SK-N-DZ (cell line): ENCODE measurements at places on chromosomes 4 and X.

GRCh38 chr4:4627111-4627510, 85.3 kb upstream of the STX18 start:
- no peak for DNase-seq

DNA sequence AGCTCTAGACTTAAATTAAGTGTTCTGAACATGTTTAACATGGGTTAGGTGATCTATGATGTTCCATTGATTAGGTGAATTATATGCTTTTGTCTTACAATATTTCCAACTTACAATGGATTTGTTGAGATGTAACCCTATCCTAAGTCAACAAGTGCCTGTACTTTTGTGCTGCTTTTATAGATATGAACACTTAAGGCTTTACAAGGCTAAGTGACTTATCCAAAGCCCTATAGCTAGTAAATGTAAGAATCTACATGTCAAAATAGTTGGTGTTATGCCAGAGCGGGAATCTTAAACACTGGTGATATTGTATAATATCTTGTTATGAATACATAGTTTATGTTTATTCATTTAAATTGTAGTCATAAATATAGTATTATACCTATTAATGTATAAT, 1629.1 kb upstream of the IGFBP7 start:
- DNase-seq, result no peak

GRCh38 chrX:72366701-72367454, 61.2 kb upstream of the CITED1 start:
- no peak for DNase-seq

GRCh38 chrX:72269671-72270251, 7.3 kb downstream of the RPS4X start:
- DNase-seq, result no peak

DNA sequence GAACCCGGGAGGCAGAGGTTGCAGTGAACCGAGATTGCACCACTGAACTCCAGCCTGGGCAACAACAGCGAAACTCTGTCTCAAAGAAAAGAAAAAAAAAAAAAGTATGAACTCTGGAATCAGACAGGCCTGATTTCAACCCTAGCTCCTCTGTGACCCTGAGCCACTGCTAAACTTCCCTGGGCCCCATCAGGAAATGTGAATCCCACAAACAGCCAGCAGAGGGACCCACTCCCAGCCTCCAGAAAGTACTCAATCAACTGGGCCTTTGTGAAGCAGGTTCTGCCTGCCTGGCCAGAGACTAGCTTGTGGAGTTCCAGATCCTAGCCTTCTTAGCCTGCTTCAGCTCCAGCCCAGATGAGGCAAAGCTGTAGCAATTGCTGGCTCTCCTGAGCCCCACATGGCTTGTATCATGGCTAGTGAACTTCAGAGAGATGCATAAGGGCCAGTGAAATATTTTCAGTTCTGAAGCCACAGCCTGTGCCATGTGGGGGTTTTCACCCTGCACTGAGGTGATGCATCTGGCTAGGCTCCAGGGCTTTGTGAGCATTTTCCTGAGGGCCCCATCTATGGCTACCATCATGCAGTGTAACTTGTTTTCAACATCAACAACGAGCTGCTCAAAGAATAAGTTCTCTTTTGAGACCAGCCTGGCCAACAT, 7.2 kb upstream of the IDS start:
- peak; percentile 62 for DNase-seq

DNA sequence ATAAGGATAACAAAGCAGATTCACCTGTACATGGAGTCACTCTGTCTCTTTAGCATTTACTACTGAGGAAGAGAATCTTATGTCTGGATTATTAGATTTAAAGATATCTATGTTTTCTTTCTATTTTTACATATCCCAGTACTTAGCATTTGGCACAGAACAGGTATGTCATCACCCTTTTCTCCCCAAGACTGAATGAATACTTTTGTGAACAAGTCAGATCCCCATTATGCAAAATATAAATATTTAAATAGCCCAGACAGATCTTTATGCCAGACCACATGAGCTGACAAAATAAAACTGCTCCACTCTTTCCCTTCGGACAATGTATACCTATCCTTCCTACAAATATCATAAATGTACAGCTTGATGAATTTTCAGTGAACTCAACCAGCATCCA, 94.5 kb downstream of the CASK start:
- DNase-seq, result no peak

- no peak for DNase-seq
These were observed 77.6 kb downstream of the CCKAR start for GRCh38 chr4:26412381-26413372.

DNA sequence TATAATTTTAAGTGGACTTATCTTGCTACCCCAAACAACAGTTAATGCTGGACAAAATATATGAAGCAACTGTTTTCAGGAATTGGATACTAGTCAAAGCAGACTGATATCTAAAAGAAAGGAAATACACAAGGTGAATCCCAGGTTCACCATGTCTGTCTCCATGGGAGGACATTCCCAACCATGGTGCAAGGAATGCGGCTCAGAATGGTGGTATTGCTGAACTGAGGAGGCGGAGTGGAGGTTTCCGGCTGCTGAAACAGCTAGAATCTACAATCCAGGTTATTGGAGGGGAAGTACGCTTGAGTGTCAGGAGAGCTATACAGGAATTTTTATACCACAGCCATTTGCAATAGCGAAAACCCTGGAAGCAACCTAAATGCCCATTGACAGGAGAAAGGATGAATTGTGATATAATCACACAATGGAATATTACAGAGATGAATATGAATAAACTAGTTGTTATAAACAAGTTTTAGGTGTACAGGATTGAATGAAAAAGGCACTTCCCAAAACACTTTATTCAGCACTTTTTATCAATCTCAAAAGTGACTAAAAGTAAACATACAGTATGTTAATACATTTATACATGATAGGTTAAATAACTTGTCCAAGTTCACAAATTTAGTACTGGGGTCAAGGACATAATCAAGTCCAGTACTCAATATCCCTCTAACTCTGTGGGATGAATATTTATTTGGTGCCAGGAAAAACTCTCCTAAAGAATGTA, 9.0 kb downstream of the HMGB2 start:
- DNase-seq, result no peak

DNA sequence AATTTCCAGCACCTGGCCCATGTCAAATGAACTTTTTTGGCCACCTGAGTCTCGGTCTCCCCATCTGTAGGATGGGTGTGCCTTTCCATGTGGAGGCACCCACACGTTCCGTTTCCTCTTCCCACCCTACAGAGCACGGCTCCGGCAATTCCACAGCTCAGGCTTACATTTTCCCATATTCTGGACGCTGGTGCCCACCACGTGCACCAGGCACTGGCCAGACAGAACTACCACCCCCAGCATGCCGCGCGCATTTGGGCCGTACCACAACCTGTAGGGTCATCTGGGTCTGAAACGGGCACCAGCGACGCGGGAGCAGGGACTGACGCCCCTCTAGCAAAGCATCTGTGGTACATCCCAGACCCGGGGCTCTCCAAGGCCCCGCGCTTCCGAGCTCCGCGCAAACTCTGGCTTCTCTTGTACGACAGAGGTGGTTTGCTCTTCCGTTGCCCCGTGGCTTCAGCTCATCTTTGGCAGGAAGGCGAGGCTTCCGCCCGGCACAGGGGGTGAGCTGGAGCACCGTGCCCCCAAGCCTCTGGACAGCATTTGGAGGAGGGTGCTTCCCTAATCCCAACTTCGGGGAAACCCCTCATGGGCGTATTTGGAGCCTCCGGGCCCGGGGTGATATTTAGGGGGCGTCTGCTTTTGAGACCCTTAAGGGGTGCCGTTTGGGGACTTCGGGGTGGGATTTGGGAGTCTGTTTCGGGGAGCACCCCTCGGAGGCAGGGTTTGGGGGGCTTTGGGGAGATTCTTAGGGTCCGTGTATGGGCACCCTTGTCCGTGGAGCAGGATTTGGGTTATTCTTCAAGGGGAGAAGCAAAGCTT, 3.0 kb upstream of the UBA1 start:
- peak; percentile 94 for DNase-seq

GRCh38 chr4:17060230-17060629, 161.8 kb upstream of the LDB2 start:
- DNase-seq, result no peak

- DNase-seq, result no peak
These were observed 133.7 kb downstream of the DCLK2 start for GRCh38 chr4:150211799-150212445.

- no peak for DNase-seq
These were observed 78.6 kb upstream of the FAM9A start for GRCh38 chrX:8879750-8880149.

GRCh38 chrX:130415201-130415600, 13.4 kb downstream of the RBMX2 start:
- no peak for DNase-seq

DNA sequence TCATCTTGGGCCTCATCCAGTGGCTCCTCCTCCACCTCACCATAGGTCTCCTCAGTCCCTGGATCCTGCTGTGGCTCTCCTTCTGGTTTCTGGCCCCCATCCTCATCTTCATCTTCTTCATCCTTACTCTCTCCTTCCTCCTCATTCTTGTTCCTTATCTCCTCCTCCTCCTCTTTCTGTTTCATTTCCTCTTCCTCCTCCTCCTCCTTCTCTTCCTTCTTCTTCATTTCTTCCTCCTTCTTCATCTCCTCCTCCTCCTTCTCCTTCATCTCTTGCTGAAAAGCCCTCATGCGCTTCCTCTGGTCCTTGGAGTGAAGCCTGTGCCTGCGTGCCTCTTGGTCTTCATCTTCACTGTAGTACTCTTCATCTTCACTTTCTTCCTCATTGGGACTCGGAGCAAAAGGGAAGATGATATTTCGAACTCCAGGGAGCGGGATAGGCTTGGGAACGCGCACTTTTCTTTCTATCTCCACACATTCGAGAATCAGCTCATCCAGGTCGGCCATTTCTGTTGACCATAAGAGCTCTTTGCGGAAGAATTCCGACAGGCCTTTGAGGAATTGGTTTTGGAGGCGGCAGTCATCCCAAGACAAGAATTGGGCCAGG, 1.5 kb downstream of the RTL5 start:
- no peak for DNase-seq

DNA sequence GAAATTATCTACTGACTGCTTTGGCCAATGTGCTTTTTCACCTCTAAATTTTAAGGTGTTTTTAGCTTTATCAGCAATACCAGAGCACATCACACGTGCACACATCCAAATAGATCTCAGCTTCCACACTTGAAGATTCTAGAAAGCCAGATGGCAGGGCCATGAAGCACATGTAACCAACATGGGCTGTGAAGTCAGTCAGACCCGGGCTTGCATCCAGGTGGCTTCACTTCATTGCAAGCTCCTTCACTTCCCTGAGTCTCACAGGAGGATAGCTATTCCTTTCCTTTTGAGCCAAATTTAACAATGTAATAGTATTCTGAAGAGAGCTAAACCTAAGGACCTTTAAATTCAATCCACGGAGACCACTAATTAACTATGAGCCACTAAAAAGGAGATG, 86.5 kb downstream of the SH3RF1 start:
- no peak for DNase-seq

DNA sequence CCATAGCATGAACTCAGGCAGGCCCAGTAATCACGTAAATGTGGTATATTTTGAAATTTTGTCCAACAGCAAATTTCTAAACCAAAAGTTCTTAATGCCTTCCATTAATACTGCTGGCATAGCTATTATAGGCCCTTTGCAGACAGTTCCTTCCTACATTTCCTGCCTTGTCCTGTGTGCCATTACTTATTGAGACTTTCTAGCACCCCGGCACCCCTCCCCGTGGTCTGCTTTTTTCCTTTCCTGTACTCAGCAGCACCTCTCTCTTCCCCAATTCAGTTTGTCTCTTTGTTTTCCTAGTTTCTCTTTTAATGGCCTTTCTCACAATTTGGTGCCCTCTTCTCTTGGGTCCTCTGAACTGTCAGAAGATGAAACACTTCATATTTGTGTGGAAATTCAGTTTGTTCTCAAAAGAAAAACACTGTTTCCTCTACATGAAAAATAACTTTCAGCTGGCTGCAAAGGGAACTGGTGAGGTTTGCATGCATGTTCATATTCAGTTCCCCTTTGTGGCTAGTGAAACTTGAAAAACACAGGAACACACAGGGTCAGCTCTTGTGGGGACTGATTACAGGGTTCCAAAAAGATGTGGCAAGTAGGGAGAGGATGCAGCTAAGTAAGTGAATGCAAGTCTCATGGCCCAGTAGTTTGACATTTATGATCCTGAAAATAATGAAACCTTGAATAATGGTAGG, 17.1 kb downstream of the GPR34 start:
- DNase-seq, result no peak

DNA sequence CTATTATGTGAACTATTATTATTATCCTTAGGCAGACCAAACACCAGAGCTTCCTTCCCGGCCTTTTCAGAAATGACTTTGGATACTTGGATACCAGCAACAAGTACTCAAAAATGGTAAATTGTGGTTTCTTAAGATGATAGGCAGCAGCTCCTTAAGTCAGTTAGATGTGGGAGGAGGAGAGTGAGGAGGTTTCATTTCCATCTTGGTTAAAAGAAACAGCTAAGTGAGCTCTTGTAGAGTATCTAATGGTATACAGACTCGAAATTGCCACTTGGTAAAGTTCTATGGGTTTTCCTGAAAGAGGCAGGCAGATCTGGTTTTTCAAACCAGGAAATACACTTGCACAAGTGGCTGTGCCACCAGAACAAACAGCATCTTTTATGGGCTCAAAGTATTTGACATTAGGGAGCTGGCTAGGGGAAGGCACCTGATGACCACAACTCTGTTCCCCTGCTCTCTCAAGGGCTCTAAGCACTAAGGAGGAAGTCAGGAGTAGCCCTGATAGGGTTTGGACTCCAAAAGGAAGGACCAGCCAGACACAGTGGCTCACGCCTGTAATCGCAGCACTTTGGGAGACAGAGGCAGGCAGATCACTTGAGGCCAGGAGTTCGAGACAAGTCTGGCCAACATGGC, 130.9 kb downstream of the TMEM164 start:
- DNase-seq, result no peak

DNA sequence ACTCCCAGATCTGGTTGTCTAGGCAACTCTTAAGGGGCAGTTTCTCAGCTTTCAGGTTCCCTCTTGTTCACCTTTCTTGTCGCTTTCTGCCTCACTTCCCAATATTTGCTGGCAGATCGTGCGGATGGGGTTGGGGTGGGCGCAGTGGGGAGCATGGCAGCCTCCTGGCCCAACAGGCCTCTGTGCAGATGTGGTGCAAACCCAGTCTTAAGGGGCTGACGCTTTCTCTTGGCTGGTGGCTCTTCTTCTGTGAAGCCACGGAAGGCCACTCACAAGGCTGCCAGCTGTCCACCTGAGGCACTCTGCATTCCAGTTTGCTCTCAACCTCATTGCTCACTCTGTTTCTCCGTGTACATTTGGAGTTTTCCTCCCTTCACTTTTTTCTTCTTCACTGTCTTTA, 61.7 kb downstream of the NBDY start:
- DNase-seq, result no peak

GRCh38 chr4:128267745-128268144, 19.9 kb downstream of the PGRMC2 start:
- DNase-seq, result no peak

GRCh38 chrX:106611317-106611678, 480 bp upstream of the RADX start:
- no peak for DNase-seq

- DNase-seq, result no peak
These were observed 23.4 kb downstream of the SLC2A9 start for GRCh38 chr4:9997886-9998285.

- DNase-seq, result no peak
These were observed 25.1 kb downstream of the SCARB2 start for GRCh38 chr4:76188557-76188956.
